Left renal pelvis (tissue), 4 donors: ENCODE measurements at places on chromosomes 2 and 18. TPM values are rescaled to one million over a fixed set of nuclear protein-coding genes. Genes with fewer than 3 reads are reported as not detected.
A peak's percentile ranks its signal among the peaks of the same experiment; 100 is the strongest.

DNA sequence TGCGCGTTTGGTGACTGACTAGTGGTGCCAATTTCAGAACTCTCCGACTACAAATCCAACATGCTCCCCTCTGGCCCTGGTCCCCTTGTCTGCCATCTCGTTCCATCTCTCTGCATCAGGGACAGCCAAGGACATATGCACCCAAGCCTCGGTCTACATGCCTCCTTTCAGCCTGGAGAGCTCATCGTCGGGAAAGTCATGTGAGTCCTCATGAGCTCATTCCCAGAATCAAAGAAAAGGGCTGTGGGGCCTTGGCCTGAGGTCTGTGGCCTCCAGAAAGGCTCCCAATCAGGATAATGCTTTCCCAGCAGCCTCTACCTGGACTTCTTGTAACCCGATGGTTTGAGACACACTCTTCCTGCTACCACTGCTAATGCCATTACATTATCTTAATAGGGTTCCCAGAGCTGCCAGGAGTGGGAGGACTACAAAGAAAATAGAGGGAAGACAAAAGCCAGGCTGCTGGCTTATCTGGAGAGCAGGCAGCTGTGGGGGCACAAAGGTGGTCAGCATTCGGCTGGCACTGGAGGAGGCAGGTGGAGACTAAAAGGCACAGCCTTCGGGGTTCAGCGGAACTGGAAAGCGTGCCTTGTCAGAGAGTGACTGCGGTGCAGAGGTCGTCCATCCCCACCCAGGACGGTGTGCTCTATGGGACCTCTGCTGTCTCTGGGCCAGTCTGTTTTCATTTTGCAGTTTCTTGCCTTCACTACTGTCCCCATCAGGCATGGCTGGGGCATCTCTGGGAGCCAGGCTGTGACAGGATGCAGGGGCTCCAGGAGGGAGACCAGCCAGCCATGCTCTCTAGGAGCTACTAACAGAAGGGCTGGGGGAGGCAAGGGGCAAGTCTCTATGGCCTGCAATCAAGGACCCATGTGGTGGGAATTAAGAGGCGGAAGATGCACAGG lies 104.4 kb upstream of the SMAD2 start:
- DNase-seq = no peak

CLASP1 gene
- 45.9 TPM for polyA plus RNA-seq

DNA sequence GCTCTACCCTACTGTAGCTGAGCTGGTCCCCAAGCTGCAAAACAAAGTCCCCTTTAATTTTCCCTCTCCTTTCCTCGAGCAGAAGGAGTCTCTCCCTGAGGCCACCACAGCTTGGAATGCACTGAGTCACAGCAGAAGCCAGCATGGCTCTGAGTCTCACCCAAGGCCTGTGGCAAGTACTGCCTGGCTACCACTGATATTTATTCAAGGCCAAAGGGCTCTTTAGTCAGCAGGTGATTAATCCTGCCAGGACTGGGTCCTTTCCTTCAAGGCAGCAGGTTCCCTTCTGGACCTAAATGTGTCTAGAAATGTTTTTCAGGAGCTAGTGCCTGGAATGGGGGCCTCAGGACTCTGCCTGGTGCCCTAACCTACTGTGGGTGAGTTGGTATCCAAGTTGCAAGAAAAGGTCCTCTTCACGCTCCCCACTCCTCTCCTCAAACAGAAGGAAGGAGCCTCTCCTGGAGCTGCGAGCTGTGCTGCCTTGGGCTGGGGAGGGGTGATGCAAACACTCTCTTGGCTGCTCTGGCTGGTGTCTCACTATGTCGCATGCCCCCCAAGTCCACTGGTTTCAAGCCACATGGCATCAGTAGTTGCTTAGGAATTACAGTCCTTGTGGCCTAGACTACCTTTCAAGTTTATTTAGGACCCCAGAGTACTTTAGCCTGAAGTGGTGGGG lies 53.4 kb downstream of the CD28 start:
- no peak for DNase-seq

GRCh38 chr2:190722061-190722759 lies 73.3 kb downstream of the NAB1 start:
- no peak for DNase-seq

DNA sequence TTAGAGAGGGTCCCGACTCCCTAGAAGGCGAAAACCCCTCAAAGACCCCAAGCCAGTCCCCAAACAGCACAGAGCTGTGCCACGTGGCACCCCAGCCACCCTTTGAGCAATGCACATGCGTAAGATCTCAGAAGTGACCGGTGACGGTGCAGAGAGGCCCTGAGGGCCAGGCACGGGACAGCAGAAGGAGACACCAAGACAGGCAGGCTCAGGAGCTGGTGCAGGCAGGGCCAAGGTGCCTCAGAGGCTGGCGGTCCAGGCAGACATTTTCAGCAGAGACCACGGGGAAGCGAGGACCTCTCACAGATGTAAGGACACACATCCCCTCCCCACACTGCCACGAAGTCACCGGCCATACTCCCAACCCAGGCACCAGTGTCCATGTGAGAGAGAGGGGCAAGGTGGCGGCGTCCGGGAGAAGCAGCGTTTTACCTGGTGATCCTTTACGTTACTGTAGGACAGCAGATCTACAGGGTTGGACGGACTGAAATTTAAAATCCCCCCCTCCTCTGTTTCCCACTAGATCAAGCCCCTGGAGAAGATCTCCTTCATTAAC lies 2.0 kb upstream of the RAB17 start:
- DNase-seq = no peak

DNA sequence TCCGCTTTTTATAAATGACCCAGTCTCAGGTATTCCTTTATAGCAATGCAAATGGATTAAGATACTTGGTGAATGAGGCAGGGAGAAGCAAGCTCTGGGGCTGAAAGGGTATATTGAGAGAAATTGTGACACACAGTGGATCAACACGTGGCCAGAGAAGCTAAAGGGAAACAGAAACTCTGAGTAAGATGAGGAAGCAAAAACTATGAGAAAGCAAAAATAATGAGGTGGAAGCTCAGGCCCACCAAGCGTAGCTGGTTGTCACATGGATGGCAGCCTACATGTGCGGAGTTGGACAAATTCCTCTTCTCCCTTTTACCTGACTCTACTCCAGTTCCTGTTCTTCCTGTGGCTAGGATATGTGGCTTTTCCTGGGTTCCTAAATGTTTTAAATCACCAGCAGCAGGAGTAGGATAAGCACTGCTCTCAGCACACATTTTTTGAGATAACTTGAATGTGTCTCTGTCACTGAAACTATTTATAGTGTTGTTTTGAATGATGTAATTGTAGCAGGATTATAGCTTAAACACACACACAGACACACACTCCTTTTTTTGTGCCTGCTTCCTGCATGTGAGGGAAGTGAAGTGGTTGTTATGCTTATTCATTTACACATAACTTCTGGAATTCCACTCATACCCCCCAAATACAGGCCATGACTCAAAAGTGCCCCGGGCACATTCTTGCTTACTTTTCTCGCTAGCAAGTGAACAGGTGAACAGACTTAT lies 30.1 kb upstream of the EPC2 start:
- DNase-seq = no peak

- DNase-seq = no peak
Measured at GRCh38 chr2:230714136-230714480, 1.5 kb downstream of the CAB39 start.

DNA sequence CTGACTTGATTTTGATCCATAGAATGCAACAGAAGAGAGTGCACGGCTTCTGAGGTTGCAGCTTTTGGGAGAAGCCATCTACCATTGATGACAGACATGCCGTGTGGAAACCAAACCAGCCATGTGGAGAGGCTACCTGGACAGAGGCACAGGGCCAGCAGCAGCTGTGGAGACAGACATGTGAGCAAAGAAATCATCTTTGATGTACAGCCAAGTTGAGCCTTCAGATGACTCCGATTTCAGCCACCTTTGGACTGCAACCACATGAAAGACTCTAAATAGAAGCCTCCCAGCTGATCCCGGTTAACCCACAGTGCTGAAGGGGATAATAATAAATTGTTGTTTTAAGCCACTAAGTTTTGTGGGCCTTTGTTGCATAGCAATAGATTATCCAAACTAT lies 54.2 kb downstream of the TSN start:
- no peak for DNase-seq

DNA sequence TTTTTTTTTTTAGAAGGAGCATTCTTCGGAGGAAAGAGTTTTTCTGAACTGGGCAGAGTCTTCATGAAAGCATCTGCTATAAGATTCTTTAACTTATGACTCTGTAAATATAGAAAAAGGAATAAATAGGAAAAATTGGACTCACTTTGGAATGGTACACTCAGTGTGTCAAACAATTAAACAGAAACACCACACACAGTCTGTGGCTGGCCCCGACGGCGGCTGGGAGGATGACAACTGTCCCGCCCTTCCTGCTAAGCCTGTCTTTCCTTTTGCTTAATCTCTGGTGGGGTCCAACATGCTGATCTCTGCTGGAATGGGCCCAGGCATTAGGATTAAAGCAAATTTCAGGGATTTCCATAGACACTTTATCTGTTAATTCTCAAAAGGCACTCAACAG lies 12.5 kb upstream of the RAB31 start:
- no peak for DNase-seq

GRCh38 chr2:241463276-241464135 lies 44.9 kb downstream of the STK25 start:
- DNase-seq = no peak

GRCh38 chr18:22238036-22238435 lies 68.6 kb downstream of the GATA6 start:
- no peak for DNase-seq

GRCh38 chr2:231720987-231721966 lies 13.0 kb downstream of the PTMA start:
- DNase-seq = no peak

DNA sequence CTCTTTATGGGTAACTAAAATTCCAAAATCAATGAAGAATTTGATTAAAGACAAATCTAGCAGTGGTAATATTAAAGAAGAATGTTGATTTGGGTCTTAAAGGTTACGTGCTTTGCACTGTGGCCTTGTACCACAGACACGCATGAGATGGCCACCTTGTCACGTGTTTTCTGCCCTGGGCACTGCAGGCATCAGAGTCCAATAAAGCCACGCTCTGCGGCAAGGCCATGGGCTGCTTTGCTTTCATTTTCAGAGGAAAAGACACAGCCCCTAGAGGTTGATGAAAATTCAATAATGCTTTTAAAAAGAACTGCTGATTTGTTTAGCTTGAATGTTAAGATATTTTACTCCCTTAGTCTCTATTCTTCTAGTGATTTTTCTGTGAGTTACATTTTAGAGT lies 30.4 kb downstream of the AOX1 start:
- no peak for DNase-seq

MOGAT1 gene
- not detected for polyA plus RNA-seq

DNA sequence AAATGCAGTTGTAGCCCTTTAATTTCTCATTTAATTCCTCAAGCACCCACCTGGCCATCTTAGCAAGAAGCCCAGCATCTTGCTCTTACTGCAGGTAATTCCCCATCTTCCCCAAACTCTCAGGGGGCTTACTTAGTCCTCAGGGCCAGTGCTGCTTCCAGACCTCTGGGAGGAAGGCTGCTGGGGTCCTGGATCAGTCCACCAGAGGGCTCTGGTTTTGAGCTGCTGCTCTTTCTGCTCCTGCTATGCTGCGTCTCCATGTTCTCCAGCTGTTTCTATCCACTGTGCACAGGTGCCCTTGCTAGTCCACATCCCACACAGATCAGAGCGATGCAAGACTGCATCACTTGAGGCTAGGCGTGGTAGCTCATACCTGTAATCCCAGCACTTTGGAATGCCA lies 34.5 kb upstream of the TMEM87B start:
- no peak for DNase-seq

SMAD4 gene
- polyA plus RNA-seq = 182 TPM

- peak; percentile 43 for DNase-seq
Measured at GRCh38 chr2:165067643-165068486, 112.5 kb upstream of the SLC38A11 start.

SNTG2 gene
- polyA plus RNA-seq = 2.4 TPM

PPP4R3B gene
- polyA plus RNA-seq = 78.7 TPM

- DNase-seq = no peak
Measured at GRCh38 chr2:74267068-74267467, 68.7 kb downstream of the MTHFD2 start.

ZNF385B gene
- 12.3 TPM for polyA plus RNA-seq

- DNase-seq = no peak
Measured at GRCh38 chr2:113032737-113033136, 19.9 kb downstream of the IL36B start.
